ENCODE measurements at places on chromosomes 2 and 18.

DNA sequence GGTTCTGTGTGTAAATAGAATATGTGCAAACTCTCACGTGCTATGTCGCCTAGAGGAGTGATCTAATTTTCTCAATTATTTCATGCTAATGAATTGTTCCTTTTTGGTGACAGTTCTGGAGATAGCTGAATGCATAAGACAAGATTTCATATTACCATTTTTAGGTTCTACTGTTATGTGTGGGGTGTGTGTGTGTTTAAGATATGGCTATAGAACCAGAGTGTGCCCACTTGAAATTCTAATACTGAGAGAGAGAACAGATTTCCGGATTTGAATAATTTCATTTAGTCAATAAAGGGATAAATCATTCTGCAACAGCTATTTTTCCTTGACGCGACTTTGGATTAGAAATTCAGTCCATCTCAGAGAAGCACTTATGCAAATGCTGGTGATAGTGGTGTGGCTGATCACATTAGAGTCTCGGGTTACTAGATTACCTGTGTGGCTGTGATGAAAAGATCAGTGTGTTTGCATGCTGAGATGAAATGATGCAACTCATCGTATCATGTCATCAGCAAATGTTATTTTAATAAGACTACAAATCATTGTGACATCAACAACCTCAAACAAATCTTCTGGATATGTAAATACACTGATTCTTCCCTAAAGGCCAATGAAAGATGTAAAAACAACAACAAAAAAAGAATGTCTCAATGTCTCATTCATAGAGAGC is 415.9 kb downstream of the EPHA4 start:
- no peak for DNase-seq

DNA sequence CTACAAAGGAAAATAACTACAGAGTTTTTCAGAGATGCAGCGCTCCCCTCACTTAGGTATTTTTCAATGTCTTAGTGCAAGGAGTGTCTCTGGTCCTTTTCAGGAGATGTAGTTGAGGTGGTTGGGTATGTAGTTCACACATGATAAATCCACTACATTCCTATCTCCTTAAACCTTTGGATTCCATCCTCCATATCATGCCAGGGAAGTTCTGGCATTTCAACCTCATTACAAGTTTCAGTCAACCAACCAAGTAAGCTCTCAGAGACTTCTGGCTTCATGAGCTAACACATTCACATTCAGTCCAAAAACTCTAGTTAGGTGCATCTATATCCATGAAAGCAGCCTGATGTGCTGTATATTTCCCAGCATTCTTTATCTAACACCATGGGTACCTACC is 47.3 kb downstream of the MAP3K20 start:
- no peak for DNase-seq

GRCh38 chr2:213237787-213238186 is 46.5 kb upstream of the SPAG16 start:
- DNase-seq, result no peak

- DNase-seq, result no peak
Observed at GRCh38 chr18:33946336-33946735, 278.4 kb downstream of the NOL4 start.

DNA sequence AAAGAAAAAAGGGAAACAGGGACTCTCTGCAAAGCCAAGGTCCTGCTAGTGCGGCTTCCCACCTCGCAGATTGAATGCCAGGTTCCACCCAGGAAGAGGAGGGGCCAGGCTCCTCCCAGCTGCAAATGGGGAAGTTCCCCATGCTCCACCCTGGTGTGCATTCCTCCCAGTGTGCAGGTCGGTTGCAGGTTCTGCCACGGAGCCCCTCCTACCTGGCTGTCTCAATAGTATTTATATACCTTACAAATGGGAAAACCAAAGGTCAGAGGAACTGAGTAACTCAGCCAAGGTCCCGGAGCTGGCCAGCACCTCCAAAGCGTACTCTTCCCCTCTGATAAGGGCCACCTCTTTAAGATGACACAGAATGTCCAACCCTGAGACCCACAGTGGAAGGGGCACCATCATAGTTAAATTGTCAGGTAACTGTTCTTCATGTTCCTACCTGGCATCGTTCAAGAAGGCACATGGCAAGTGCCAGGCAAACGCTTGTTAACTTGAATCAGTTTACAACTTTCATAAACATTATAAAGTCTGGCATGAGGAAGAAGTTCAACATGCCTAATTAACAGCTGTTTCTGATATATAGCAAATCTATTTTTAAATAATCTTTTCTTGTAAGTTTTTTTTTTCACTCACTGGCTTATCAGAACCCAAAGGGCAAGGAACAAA is 35.5 kb downstream of the POU3F3 start:
- no peak for DNase-seq

DNA sequence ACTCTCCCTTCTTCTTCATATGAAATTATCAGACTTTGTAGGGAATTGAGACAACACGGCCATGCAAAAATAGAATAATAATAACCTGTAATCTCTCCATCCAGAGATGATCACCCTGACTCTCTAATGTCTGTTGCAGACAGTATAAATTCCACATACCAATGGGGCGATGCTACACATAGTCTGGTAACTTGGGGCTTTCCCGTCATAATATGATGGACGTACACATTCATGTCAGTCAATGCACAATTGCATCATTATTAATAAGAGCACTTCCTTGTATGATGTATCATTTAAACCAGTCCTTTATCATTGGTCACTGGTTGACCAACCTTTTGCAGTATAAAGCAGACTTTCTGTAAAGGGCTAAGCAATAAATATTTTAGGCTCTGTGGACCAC is 39.5 kb upstream of the SCLY start:
- DNase-seq, result no peak

- no peak for DNase-seq
Observed at GRCh38 chr2:216327447-216327935, 44.8 kb downstream of the MARCHF4 start.

DNA sequence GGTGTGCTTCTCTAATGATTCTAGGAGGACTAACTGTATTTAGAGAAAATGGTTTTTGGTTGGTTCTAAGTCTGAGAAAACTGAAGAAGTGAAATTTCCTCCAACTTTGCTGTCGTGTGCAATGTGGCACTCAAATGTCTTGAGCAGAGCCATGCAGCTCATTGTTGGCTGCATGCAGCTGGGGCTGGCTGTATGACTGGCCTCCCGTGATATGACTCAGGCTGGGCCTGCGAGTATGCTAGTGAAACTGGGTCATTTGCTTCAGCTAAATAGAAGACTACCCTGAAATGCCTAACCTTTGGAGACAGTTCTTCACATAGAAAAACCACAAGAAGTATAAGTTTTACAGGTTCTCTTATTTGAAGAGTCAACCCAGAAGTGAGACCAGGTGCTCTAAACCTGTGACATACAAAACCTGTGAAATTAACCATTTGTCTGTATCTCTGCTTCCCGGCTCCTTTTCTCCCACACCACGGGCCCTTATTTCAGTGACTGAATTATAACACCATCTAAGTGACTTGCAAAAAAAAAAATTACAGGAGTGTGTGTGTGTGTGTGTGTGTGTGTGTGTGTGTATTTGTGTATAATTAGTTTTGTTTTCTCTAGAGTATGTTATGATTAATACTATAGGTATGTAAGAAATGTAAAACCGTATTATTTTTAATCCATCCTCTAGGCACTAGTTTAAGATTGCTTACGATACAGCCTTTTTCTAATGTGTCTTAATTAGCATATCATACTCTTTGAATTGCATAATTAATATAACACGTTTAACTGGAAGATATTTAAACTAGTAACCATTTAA is 15.9 kb downstream of the POLI start:
- DNase-seq, result peak; percentile 70

DNA sequence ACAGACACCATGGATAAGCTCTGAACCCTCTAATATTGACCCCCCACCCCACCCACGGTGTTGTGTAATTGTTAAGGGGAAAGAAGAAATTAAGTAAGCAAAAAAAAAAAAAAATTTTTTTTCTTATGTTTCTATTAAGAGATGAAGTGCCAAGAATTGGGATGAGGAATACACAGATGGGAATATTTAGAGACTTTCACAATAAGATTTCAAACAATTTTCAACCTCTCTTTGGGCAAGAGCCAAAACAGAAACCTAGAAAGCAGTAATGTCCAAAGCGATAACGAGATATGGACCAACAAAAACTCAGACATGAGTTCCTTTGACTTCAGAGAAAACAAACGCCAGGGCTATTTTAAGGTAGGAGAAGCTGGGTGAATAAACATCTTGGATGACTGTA is 14.4 kb downstream of the PIEZO2 start:
- DNase-seq, result no peak

DNA sequence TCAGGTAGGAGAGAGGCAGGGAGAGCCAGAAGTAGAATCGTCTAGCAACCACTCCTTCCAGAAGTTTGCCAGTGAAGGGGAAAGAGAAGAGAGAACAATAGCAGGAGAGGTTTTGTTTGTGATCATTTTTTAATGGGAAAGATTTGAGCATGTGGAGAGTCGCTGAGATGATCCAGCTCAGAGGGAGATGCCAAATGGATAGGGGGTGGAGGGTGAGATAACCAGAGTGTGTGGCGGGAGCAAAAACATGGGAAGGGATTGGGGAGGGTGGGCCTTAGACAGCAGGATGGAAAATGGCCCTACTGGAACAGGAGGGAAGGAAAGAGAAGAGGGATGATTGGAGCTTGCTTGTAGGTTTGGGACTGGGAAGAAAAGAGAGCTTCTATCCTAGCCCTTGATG is 269.8 kb downstream of the GLI2 start:
- DNase-seq, result no peak

GRCh38 chr2:119476301-119477112 is 44.9 kb downstream of the TMEM37 start:
- peak; percentile 54 for DNase-seq

Data from M059J (cell line).